ENCODE measurements at places on chromosomes 3 and 15.

GRCh38 chr3:141452045-141452444, 34.8 kb upstream of the RASA2 start:
- DNase-seq, result peak; percentile 38

DNA sequence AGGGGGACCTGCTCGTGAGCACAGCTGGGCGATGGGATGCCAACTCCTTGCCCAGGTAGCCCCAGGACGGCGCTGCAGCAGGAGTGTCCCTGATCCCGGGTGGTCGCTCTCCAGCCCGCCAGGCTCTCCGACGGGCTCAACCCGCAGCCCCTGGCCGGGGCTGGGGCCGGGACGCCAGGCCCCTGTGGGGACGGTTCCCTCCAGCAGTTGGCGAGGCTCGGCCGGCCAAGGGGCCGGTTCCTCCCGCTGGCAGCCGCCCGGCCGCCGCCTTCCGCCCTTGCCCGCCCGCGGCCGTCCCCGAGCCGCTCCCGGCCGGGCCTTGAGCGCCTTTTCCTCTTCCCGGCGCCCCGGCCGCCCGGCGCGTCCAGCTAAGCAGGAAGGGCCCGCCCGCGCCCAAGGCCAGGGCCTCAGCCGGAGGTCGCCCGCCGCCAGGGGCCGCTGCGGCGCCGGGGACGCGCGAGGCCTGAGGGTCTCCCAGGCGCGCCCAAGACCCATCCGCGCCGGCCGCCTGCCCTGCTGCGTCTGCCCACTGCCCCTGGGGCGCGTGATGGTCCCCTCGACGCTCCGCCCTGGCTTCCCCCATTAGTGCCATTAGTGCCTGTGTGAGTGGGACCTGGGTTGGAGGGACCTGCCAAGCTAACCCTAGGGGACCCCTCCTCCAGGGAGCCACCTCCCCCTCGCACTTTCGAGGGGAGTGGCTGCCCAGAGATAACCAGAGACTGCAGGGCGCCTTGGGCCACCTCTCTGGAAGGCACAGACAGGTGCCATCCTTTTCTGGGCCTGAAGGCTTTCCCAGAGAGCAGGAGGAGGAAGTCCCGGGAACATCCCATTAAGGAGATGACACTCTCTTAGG, 106.4 kb downstream of the FBLN2 start:
- peak; percentile 23 for DNase-seq

GRCh38 chr15:39974656-39975230, 40.8 kb downstream of the EIF2AK4 start:
- no peak for DNase-seq

- DNase-seq, result no peak
Observed at GRCh38 chr3:131403216-131403895, 21.8 kb downstream of the NUDT16 start.

- peak; percentile 16 for DNase-seq
Observed at GRCh38 chr3:61250784-61251173, 473 bp downstream of the FHIT start.

- DNase-seq, result no peak
Observed at GRCh38 chr3:12702501-12702900, 38.6 kb upstream of the RAF1 start.

DNA sequence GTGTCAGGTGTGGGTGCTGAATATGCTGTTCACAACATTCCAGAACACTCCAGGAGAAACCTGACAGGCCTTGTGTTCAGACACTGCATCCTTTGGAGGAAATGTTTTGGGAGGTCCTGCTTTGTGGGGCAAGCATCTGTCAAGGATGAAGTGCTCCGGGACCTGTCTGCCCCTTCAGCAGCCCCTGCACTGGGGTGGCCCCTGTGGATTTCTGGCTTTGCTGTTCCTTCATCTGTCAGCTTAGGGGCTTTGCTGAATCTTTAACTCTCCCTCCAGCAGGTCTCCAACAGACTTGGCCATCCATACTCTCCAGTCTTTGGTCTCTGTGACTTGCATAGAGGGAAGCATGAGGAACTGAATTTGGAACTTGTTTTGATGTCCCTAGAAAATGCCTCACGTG, 3.1 kb downstream of the PRR23E start:
- no peak for DNase-seq

DNA sequence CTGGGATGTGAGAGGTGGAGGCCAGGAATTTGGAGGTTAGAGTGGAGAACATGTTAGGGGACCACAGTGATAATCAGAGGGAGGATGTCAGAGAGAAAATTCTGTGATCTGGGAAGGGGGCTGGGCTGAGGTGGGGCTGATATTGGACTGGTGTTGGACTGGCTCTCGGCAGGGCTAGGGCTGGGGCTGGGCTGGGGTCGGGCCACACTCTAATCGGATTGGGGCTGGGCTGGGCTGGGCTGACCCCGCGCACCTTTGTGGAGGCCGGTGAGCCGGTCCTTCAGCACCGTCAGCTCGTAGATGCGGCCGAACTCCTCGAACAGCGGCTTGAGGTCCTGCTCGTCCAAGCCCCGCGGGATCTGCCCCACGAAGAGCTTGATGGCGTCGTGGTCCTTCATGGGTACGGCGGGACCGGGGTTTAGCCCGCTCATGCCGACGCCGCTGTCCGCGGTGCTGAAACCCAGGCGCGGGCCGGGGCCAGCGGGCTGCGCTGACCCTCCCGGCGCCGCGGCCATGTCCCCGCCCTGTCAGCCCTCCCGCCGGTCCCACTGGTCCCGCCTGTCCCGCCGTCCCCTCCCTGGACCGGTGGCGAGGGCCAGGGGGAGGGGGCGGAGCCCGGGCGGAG, 485 bp downstream of the CELF6 start:
- DNase-seq, result peak; percentile 27

GRCh38 chr15:68594533-68595259, 15.9 kb downstream of the CORO2B start:
- DNase-seq, result no peak

GRCh38 chr3:16632395-16632794, 27.2 kb upstream of the DAZL start:
- DNase-seq, result no peak

DNA sequence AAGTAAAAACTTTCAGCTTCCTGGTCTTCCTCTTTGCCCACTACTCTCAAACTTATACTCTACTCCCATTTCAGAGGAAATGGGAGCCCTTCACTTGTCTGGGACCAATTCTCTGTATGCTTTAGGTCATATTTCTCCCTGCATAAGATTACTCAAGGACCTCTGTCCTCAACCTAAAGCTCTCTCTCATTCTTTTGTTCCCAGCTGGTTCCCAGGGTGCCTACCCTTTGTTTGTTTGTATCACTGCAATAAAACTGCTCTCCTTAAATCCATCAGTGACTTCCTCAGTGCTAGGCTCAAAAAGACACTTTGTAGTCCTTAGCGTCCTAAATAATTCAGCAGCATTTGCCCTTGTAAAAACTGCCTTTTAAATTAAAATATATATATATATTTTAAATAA, 2.9 kb downstream of the NGRN start:
- no peak for DNase-seq
